ENCODE measurements at places on chromosomes 7 and 10. TPM values are rescaled to one million over a fixed set of nuclear protein-coding genes. Genes with fewer than 3 reads are reported as not detected.
A peak's percentile ranks its signal among the peaks of the same experiment; 100 is the strongest.

Gene TTYH3
- 48.0 TPM for total RNA-seq

Gene ZYX
- total RNA-seq, result 12.0 TPM

Gene UCMA
- total RNA-seq, result not detected

GRCh38 chr7:21544715-21545114, 1.9 kb downstream of the DNAH11 start:
- DNase-seq, result no peak

GRCh38 chr7:144975882-144976281, 140.0 kb upstream of the TPK1 start:
- DNase-seq, result no peak

DNA sequence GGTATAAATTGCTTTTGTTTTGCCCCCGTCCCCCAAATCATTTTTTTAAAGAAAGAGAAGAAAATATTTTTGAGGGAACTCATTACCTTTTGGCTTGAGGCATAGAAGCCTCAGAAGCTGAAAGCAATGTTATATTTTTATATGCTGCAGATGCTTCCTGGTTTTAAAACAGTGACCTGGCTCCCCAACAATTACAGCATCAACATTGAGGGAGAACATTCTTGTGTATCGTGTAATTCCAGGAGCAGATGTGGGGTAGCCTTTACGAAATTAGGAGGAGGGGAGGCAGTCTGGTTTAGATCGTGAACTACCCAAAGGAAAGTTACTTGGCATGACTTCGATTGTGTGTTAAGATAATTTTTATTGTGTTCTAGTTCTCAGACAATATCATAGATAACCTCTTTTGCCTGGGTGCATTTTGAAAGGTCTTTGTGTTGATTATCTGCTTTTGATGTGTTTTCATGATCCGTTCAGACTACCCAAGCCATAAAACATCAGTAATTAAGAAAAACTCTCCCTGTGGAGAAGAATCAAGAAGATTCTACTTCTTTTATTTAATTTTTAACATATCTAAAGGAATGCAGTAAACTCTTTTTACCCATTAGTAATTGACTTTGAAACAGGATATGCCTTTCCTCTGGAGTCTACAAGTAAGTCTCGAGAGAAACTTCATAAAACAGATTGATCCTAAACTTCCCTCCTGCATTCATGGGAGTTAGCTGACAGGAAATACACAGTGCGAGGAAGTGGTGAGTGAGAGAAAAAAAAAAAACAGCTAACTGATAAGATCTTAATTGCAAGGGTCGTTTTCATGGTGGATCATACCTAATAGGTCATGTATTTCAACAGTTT, 141.4 kb downstream of the KIAA1217 start:
- DNase-seq, result peak; percentile 20
